Activated T-helper 2 cell treated with anti-CD3 and anti-CD28 coated beads, Interferon-gamma antibody, Interleukin-2, Interleukin-4, amounts not matched to agents 10 μg/mL and 5 μg/mL and 100 μg/mL, durations not matched to agents 14 hours and 24 hours and 36 hours (primary cell): ENCODE measurements at places on chromosomes 7 and 10. TPM values are rescaled to one million over a fixed set of nuclear protein-coding genes. Genes with fewer than 3 reads are reported as not detected.

GRCh38 chr10:121129266-121129665 lies 278.1 kb downstream of the WDR11 start:
- H3K4me3 ChIP-seq, result no peak overlapping the region
- no peaks in the 10 kb centered on the region for H3K4me1 ChIP-seq
- H3K27me3 ChIP-seq, result no peaks in the 10 kb centered on the region
- no peak for DNase-seq
- H3K27ac ChIP-seq, result no peak overlapping the region

The AASS gene
- 1.3 and 2.2 TPM in 2 replicates for total RNA-seq

The GDF10 gene
- 0.11 and 0.25 TPM in 2 replicates for total RNA-seq

DNA sequence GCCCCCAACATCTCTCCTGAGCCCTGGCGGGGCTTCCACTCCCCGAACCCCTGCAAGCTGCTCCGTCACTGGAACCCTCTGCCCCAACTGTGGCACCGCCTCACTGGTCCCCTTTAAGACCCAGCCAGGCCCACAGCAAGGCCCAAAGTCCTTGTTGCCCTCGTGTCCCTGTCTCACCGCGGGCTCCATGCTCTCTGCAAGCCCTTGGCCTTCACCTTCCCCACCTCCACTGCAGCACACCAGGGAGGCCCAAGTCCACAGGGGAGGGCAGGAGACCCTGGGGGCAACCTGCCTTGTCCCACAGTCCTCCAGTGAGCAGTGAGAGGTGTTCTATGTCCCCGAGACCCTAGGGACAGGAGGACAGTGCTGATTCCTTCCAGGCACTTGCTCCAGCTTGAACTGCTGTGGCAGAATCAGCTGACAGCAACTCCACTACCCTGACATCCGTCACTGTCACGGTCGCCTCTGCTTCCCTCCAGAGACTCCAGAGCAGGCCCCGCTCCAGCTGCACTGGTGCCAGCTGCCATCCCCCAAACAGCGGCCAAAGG lies 105.3 kb downstream of the CYTH3 start:
- H3K27me3 ChIP-seq, result no peaks in the 10 kb centered on the region
- peaks cover 5% of the 10 kb centered on the region for H3K4me1 ChIP-seq
- no peak overlapping the region for H3K4me3 ChIP-seq
- no peak overlapping the region for H3K27ac ChIP-seq
- DNase-seq, result no peak

GRCh38 chr10:50326757-50327701 lies 75.7 kb upstream of the ASAH2 start:
- DNase-seq, result no peak
- peaks cover 66% of the 10 kb centered on the region for H3K4me1 ChIP-seq
- no peaks in the 10 kb centered on the region for H3K27me3 ChIP-seq

DNA sequence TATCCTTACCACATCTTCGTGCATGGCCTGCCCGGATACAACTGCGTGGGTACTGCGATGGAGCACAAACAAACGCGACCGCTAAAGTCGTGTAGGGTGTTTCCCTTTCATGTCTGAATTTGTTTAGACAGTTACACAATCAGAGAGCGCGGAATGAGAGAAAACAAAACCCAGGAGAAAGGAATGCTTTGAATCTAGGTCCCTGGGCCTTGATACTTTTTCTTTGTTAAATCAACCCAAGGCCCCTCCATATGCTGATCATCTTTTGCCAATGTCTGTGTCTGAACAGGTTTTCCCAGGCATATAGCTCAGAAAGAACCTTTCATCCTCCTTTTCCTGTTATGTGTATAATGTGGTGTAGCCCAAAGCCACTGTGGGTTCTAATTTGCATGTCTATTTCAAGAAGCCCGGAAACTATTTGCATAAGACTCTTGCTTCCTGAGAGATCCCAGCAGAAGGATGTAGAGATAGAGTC lies 145.8 kb downstream of the FRMD4A start:
- DNase-seq, result peak; percentile 33
- H3K4me3 ChIP-seq, result peak overlapping the region; percentile 23
- no peaks in the 10 kb centered on the region for H3K36me3 ChIP-seq
- H3K27ac ChIP-seq, result peak overlapping the region; percentile 80
- peaks cover 20% of the 10 kb centered on the region for H3K4me1 ChIP-seq
- peaks cover 56% of the 10 kb centered on the region for H3K27me3 ChIP-seq

DNA sequence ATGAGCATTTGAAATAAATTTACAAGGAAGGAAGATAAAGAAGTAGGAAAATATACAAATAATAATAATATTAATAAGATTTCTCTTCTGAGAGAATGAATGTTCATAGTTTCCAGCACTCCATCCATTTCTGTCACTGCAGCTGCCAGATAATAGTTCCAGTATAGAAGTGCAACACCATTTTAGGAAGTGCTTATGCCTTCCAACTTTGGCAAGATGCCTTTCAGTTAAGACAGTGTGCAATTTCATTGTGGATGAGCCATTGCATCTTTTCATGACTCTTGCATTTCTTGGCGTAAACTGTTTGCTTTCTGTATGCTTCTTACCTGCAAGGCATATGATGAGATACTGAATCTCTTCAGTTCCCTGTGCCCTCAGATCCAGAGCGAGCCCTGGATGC lies 185.0 kb downstream of the PDE1C start:
- no peaks in the 10 kb centered on the region for H3K4me1 ChIP-seq
- no peaks in the 10 kb centered on the region for H3K36me3 ChIP-seq
- H3K4me3 ChIP-seq, result no peak overlapping the region
- no peaks in the 10 kb centered on the region for H3K27me3 ChIP-seq

DNA sequence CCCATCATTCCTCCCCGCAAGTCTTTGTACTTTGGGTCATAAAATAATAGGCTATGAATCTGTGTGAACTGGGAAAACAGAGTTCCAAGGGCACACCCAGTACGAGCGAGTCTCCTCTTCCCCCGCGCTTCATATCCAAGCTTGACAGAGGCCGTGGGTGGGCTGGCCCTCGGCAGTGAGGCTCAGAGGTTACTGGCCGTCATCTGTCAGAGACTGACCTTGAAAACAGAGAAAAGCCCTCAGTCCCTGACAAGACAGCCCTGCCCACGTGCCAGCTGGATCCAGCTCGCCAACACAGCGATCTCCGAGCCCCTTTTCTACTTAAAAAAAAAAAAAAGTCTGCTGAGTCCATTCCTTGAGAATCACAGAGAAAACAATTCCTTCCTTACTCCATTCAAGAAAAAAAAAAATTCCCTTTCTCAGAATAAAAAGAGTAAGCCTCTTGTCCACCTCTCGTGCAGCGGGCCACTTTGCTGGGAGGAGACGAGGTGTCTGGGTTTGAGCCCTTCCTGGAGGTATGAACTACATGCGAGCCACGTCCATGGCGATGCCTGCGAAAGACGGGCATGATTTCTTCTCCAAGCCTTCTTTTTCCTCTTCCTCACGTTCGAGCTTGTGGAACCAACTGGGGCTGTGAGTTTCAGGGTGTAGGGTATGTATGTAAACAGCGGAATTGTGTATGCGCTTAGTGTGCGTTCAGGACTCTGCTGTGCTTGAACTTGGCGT lies 744 bp upstream of the BICC1 start:
- no peak overlapping the region for H3K27ac ChIP-seq
- peaks cover 11% of the 10 kb centered on the region for H3K4me1 ChIP-seq
- peak overlapping the region; percentile 68 for H3K4me3 ChIP-seq
- peaks cover 28% of the 10 kb centered on the region for H3K27me3 ChIP-seq

The IDI2 gene
- not detected in 2 replicates for total RNA-seq

DNA sequence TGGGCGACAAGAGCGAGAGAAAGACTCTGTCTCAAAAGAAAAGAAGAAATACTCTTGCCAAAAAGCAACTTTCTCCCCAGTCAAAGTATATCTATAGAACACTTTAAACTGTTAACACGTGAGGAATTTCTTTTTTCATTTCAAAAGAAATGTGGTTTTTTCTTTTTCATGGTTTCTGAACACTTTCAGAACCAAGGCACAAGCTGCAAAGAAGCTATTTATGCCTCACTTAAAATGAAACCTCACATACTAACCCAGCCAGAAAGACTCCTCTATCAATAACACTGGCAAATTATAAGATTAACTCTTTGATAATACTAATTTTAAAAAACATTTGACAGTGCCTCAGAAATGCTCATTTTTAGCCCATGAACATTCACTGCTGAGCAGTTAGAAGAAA lies 20.9 kb downstream of the TBX20 start:
- no peak overlapping the region for H3K27ac ChIP-seq
- no peak for DNase-seq
- H3K27me3 ChIP-seq, result peaks cover 6% of the 10 kb centered on the region
- no peaks in the 10 kb centered on the region for H3K36me3 ChIP-seq

- H3K36me3 ChIP-seq, result no peaks in the 10 kb centered on the region
- no peak overlapping the region for H3K27ac ChIP-seq
- H3K4me3 ChIP-seq, result no peak overlapping the region
- no peaks in the 10 kb centered on the region for H3K4me1 ChIP-seq
- no peak for DNase-seq
These were observed 92.5 kb upstream of the PITRM1 start for GRCh38 chr10:3265088-3265487.

The SEMA3A gene
- total RNA-seq, result 0.25 TPM in 2 replicates

DNA sequence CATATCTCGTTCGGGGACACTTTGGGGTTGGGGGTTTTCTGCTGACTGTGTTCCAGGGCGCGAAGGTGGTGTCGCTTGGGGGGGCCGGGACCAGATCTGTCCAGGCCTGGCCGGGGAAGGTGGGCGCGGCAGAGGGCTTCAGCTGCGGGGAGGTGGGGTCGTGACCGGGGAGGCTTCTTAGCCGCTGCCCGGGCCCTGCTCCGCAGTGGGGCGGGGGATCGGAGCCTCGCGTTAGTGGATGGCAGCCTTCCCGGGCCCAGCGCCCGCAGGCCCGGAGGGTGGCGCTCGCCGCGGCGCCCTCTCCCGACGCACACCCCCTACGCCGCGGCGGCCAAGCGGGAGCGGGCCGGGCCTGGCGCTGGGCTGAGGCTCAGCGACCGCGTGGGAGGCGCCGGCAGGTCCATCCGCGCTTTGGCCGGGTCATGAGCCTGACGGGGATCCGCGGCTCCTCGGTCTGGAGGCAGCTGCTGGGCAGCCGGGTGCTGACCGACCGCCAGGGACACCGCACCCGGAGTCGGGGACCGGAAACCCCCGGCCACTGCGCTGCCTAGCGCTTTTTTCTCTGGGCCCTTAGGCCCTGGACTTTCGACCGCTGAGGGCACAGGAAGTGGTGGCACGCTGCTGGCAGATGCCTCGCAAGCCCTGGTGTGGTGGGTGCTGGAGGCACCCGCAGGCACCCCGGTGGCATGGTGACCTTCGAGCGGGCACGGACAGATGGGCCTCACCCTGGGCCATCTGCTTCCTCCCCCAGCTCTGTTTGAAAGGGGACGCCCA lies 1.2 kb downstream of the AGAP3 start:
- H3K4me1 ChIP-seq, result peaks cover 23% of the 10 kb centered on the region
- H3K27ac ChIP-seq, result peak overlapping the region; percentile 58
- DNase-seq, result no peak
- peaks cover 8% of the 10 kb centered on the region for H3K27me3 ChIP-seq

The HTR5A gene
- total RNA-seq, result not detected in 2 replicates

- no peaks in the 10 kb centered on the region for H3K27me3 ChIP-seq
- H3K4me1 ChIP-seq, result no peaks in the 10 kb centered on the region
- H3K27ac ChIP-seq, result no peak overlapping the region
- no peak for DNase-seq
- no peaks in the 10 kb centered on the region for H3K36me3 ChIP-seq
- H3K4me3 ChIP-seq, result no peak overlapping the region
These were observed 77.6 kb downstream of the BICC1 start for GRCh38 chr10:58590152-58590840.

- no peak overlapping the region for H3K27ac ChIP-seq
- no peak for DNase-seq
- H3K4me1 ChIP-seq, result no peaks in the 10 kb centered on the region
- no peaks in the 10 kb centered on the region for H3K36me3 ChIP-seq
These were observed 203.2 kb downstream of the PLXNA4 start for GRCh38 chr7:132373041-132373440.

- peaks cover 69% of the 10 kb centered on the region for H3K27me3 ChIP-seq
- no peak overlapping the region for H3K4me3 ChIP-seq
- DNase-seq, result no peak
- H3K36me3 ChIP-seq, result no peaks in the 10 kb centered on the region
- no peak overlapping the region for H3K27ac ChIP-seq
These were observed 2.2 kb downstream of the ZNF365 start for GRCh38 chr10:62376071-62377025.

DNA sequence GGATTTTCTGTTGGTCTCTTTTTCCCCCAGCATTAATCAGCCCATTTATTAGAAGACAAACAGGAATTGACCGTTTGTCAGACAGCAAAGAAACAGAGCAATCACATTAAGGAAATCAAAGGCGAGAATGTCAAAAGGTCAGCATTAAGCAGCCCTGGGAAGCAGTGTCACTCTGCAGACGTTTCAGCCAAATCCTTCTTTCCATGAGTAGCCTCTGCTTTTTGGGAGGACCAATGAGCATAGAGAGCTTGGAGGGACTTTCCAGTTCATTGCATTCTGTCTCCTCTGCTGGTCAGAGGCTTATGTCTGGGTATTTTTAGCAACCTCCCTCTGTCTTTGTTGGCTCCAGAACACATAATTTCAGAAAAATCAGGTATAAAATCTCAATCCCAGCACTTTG lies 481.4 kb downstream of the GALNT17 start:
- H3K4me3 ChIP-seq, result no peak overlapping the region
- H3K4me1 ChIP-seq, result no peaks in the 10 kb centered on the region
- no peak overlapping the region for H3K27ac ChIP-seq
- no peak for DNase-seq

- no peak overlapping the region for H3K4me3 ChIP-seq
- H3K4me1 ChIP-seq, result no peaks in the 10 kb centered on the region
- H3K27me3 ChIP-seq, result peaks cover 4% of the 10 kb centered on the region
- no peak for DNase-seq
These were observed 231.3 kb downstream of the MDFIC start for GRCh38 chr7:115153176-115153575.

The CAV1 gene
- total RNA-seq, result 0.41 and 0.57 TPM in 2 replicates

DNA sequence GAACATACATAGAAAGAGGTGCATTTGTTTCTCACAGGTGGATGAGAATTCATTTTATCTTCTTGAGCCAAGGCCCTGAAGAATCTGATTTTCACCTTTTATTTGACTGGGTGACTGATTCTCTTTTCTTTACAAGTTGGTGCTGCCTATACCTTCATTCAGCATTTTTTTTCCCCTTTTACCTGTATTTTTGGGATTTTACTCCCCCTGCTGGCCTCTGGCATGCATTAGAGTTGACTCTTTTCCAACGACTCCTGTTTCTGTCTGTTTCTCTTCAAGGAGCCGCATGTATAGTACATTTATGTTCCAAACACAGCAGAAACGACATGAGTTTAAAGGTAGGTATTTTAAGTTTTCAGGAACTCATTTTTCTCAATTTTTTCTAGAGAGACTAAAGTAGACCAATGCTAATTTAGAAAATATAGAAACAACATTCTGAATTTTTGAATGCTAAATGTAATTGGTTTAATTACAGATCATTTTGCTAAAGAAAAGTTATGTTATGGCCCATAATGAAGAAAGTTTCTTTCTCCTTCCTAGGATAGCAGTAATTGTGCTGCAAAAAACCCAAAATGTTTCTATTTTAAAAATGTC lies 149.8 kb upstream of the HDAC9 start:
- DNase-seq, result no peak
- H3K4me1 ChIP-seq, result no peaks in the 10 kb centered on the region
- H3K36me3 ChIP-seq, result no peaks in the 10 kb centered on the region
- no peak overlapping the region for H3K4me3 ChIP-seq
- no peak overlapping the region for H3K27ac ChIP-seq
- peaks cover 3% of the 10 kb centered on the region for H3K27me3 ChIP-seq

The ACSM6 gene
- total RNA-seq, result not detected in 2 replicates

The PRPS1L1 gene
- total RNA-seq, result not detected in 2 replicates
